ENCODE measurements at places on chromosomes 2 and 18.

GRCh38 chr2:192201116-192201515 is 6.4 kb upstream of the TMEFF2 start:
- no peak for DNase-seq

DNA sequence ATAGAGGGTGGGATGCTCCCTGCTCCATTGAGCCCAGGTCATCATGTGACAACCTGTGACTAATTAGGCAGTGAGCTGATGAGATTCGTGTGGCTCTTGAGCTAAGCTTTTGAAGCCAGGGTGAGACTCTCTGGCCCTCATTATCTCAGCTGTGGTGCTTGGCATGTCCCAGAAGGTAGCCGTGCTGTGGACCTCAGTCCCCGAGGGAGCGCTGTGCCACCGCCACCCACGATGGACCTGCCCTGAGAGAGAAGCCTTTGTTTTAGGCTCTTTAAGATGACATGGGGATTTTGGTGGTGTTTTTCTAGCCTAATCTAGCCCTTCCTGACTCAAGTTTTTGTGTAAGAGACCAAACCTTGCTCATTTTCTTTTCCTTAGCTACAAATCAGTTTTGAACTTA is 66.4 kb downstream of the NEDD4L start:
- DNase-seq = no peak

GRCh38 chr2:237597196-237598145 is 6.9 kb upstream of the RAB17 start:
- DNase-seq = no peak

DNA sequence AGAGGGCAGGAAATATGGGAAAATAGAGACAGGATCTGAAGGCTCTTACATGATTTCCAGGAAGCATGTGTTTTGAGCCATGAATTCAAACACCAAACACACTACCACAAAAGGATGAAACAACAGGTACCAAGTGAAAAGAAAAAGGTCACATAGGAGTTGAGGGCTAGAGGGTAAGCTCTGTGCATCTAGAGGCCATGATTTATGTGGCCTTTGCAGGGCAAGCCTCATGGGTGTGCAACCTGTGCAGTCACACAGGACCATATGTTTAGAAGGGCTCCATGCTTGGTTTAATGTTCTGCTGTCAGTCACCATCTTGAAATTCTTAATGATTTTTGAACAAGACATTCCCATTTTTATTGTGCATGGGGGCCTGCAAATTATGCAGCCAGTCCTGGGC is 134.5 kb upstream of the CCDC68 start:
- no peak for DNase-seq

DNA sequence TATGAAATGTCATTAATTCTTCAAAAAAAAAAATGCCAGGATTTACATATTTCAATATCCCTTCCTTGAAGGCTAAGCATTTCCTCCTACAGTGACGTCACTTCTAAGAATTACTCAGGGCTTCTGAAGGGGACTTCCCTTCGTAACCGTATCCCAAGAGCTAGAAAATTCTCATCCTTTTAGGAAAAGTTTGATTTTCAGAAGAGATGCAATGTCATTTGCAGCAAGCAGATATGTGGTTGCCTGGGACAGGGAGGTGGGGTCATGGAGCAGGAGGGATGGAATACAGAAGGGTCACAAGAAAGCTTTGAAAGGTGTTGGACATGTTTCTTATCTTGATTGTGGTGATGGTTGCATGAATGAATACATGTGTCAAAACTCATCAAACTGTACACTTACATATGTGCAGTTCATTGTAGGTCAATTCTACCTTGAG is 97.0 kb upstream of the ATL2 start:
- DNase-seq = no peak

Measured in DMS 273 treated with DMSO at 0.1 percent for 48 hours (cell line).